ENCODE measurements at places on chromosomes 4 and X.

DNA sequence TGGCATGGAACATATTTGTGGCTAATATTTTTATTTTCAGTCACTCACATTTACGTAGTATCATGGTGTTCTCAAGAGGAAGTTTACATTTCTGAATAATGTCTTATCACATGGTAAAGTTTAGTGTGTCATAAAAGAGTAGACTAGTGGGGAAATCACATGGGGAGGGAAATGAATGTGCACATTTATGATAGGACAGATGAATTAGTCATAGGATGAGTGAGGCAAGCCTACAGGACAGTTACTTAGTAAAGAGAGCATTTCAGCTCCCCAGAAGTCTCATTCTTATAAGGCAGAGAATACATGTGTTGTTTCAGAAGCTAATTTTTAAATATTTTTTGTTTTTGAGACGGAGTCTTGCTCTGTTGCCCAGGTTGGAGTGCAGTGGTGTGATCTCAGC, 6.2 kb downstream of the GK start:
- peak; percentile 56 for DNase-seq

- DNase-seq: no peak
Observed at GRCh38 chrX:14076639-14077038, 46.9 kb upstream of the GEMIN8 start.

GRCh38 chr4:8040607-8041006, 100.9 kb upstream of the AFAP1 start:
- no peak for DNase-seq

DNA sequence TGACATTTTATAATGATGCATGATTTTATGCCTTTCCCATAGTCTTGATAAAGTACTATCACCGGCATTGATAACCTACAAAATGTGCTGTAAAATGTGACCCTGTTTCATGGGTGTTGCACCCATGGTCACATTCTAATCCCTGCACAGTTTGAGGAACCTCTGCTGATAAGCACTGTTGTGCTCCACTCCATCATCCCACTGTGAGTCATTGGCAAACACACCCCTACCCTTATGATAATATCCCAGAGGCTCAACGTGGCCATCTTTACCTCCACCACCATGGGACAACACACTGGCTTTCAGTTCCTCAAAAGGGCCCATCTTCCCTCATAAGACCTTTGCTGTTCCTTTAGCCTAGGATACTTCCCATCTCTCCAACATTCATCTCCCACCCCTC, 32.0 kb upstream of the SGMS2 start:
- DNase-seq: no peak

GRCh38 chrX:135625995-135626394, 87.4 kb upstream of the CT45A1 start:
- no peak for DNase-seq

- no peak for DNase-seq
Observed at GRCh38 chr4:151459375-151459774, 50.4 kb downstream of the FHIP1A start.

- DNase-seq: no peak
Observed at GRCh38 chr4:159101988-159102621, 774 bp upstream of the RAPGEF2 start.

- no peak for DNase-seq
Observed at GRCh38 chr4:55912249-55912648, 36.5 kb upstream of the CEP135 start.

DNA sequence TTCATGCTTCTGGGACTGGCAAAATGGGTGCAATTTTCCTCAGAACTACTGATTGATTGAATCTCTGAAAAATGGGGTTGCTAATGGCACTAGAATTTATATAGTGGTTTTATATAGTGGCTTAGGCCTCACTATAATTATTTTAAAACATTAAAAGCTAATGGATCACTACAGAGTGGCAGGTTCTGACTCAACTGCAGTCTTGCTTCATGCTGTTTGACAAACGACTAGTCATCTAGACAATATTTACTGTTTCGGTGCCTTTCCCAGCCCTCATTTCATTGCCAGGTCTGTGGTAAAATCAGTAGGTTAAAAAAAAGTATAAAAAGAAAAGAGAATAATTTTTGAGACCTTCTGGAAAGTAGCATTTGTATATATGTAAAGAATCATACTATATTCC, 352.8 kb upstream of the ATOH1 start:
- no peak for DNase-seq

DNA sequence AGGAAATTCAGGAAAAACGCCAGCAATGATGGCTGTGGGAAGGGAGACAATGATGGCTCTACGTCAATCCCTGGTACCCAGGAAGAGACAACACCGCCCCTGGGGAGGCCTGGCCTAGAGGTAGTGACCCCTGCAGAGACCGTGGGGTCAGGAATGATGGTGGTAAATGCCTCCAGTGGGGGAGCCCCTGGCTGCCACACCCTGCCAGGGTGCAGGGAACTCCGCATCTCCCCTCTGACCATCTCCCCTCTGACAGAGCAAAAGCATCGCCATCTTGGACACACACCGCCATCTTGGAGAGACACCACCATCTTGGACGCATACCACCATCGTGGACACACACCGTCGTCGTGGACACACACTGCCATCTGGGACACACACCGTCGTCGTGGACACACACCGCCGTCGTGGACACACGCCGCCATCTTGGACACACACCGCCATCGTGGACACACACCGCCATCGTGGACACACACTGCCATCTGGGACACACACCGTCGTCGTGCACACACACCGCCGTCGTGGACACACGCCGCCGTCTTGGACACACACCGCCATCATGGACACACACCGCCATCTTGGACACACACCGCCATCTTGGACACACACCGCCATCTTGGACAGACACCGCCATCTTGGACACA, 9.9 kb downstream of the ASMTL start:
- DNase-seq: no peak

DNA sequence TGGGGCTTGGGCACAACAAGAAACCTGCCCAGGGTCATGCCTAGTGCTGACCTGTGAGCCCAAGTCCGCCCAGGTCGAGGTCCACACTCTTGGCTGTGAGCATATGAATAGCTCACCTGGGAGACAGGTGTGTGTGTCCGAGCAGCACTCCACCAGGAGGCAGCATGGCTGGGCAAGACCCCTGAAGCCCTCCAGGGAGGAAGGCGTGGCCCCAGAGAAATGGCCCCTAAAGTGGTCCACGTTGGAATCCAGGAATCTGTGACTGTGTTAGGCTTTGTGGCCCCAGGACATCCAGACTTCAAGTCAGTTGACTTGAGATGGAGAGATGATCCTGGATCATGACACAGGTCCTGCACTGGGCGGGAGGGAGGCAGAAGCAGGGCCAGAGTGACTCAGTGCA, 138.8 kb downstream of the CPZ start:
- no peak for DNase-seq

- DNase-seq: no peak
Observed at GRCh38 chr4:76611616-76612207, 176.7 kb downstream of the SHROOM3 start.

GRCh38 chr4:133156096-133156495, 7.0 kb downstream of the PCDH10 start:
- no peak for DNase-seq

GRCh38 chrX:40331353-40331752, 233.6 kb upstream of the BCOR start:
- no peak for DNase-seq

DNA sequence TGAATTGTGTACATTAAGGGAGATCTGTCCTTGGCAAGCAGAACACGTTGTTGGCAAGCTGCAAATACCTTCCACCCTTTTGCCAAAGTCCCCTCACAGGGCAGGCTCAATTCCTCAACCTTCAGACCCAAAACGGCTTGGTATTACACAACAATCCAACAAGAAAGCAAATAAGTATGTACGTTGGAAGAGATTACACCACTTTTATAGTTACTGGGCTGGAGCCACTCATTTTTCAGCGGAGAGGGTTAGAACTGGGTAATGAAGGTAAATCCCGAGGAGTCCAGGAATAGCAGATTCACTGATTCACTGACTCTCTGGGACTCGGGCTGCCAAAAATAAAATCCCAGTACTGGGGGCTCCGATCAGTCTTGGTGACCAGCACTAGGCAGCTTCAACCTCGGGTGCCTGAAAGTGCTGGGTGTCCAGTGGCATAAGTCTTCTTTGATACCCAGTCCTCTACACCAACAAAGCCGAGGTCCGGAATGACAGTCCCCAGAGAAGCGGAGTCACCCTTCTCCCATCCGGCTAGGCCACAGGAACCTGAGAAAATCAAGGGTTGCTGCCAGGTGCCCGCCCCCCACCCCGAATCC, 587 bp downstream of the TIMM8A start:
- DNase-seq: no peak

DNA sequence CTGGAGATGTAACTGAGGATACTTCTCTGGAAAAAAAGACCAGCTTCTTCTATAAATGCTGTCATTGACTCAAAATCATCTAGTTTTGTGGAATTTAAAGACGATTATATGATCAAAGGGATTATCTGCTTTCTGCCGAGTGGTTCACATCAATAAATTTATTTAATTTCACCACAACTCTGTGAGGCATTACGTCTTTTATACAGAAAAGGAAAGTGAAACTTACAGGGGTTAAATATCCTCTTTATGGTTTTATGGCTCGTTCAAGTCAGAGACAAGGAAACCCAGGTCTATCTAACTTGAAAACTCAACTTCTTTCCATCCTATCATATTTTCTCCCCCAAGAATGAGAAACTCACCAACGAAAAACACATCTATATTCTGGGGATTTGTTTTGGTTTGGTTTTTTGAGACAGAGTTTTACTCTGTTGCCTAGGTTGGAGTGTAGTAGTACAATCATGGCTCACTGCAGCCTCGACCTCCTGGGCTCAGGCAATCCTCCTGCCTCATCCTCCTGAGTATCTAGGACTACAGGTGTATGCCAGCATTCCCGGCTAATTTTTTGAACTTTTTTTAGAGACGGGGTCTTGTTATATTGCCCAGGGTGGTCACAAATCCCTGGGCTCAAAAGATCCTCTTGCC, 377.9 kb upstream of the EMCN start:
- no peak for DNase-seq

Data from HL-60 (cell line).